ENCODE measurements at places on chromosomes 1 and 21. TPM values are rescaled to one million over a fixed set of nuclear protein-coding genes. Genes with fewer than 3 reads are reported as not detected.

DNA sequence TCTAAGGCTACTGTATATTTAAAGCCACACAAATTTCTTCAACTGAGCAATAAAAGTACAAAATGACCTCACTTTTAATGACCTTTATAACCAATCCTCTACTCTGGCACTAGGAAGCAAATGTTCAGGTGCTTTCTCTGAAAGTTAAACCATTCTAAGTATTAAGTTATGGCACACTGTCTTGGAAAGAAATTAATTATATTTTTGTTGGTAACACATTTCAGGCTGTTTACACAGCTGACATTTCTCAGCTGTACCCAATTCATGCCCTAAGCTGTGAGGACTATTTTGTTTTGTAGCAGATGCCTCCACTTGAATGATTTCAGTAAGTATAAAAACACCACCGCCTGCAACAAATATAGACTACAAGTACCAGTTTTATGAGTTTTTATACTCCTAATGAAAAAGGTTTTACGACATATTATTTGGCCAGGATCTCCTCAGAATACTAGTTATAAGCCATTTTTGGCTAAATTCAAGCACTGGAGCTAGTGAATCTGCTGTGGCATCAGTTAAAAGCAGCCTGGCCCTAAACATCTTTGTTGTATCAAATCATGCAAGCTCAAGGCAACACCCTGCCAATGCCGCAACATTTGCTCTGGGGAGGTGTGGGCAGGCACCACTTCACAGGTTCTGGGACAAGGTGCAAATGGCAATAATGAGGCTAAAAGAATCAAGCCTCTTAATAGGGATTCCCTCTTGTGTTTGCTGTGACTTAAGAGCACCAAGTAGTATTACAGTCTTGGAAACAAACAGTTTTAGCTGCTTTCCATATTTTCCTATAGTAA lies 228.4 kb upstream of the DMRTA2 start:
- DNase-seq, result no peak
- H3K4me1 ChIP-seq, result no peaks in the 10 kb centered on the region
- no peaks in the 10 kb centered on the region for H3K36me3 ChIP-seq
- H3K27ac ChIP-seq, result no peak overlapping the region
- no peak overlapping the region for H3K4me3 ChIP-seq
- H3K27me3 ChIP-seq, result no peaks in the 10 kb centered on the region

PDPN gene
- not detected for total RNA-seq

NSL1 gene
- total RNA-seq, result 14.1 TPM

CLCA1 gene
- total RNA-seq, result not detected

GRCh38 chr1:181205901-181206300 lies 117.4 kb downstream of the IER5 start:
- DNase-seq, result no peak
- H3K4me3 ChIP-seq, result no peak overlapping the region
- no peaks in the 10 kb centered on the region for H3K4me1 ChIP-seq
- H3K27me3 ChIP-seq, result no peaks in the 10 kb centered on the region
- no peak overlapping the region for H3K27ac ChIP-seq

GRCh38 chr1:60133000-60133673 lies 59.6 kb upstream of the C1orf87 start:
- no peak for DNase-seq
- H3K27ac ChIP-seq, result no peak overlapping the region
- no peaks in the 10 kb centered on the region for H3K36me3 ChIP-seq

Measured in CD4-positive, alpha-beta T cell (primary cell).